H9 (cell line): ENCODE measurements at places on chromosomes 5 and 9. TPM values are rescaled to one million over a fixed set of nuclear protein-coding genes. Genes with fewer than 3 reads are reported as not detected.

LRRC8A gene
- 76.0 and 79.2 TPM in 2 replicates for total RNA-seq

GABRA1 gene
- total RNA-seq: not detected in 2 replicates

DNA sequence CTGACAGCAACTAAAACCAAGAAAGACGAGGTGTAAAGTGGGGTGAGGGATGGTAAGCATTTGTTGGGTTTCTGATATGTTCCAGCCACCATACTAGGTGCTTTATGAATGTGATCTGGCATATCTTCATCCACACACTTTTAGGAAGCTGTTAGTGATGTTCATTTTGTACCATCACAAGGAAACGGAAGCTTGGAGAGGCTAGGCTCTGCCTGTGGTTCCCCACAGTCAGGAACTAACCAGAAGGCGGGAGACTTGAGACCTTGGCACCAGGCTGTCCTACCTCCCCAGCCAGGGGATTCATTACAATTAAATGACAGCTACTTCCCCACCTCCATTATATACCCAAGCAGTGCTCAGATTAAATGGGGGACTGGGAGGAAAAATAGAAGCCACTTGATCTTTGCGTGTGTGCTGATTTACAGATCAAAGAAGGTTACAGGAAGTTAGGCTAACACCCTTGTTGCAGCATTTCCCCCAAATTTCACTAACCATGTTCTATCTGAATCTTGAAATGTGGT lies 43.0 kb downstream of the SFXN1 start:
- no peak for DNase-seq

- DNase-seq: no peak
Measured at GRCh38 chr5:109324931-109325330, 84.8 kb downstream of the PJA2 start.

DNA sequence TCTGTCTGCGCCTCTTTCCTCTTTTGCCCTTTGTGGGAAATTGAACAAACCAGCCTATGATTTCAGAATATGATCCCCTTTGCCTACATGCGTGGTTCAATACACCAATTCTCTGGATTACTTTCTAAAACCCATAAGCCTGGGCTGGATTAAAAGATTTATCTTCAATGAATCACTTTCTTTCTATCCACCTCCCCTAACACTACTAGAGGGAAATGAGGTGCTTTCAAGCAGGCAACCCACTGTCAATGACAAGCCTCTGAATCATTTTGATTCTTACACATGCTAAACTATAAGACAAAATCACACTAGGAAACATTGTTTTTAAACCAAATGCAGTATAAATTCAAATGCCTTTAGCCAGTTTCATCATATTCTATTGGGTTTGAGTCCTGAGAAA lies 257.5 kb downstream of the AGTPBP1 start:
- DNase-seq: no peak

DNA sequence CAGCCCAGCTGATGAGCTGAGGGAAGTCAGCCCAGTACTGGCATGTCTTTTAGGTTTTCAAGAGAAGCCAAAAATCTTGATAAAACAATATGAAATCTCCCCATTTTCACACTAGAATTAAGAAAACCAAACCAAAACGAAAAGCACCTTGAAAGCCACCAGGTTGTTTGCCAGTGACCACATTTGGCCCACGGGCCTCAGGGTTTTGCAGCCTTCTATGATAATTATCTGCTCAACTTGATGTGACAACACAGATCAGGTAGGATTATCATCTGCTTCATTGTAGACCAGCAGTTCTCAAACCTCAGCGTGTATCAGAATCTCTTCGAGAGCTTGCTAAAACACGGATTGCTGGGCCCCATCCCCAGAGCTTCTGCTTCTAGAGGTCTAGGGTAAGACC lies 101.4 kb downstream of the GALNT10 start:
- DNase-seq: no peak

GPR150 gene
- total RNA-seq: 0.11 TPM in 1 of 2 replicates, not detected in the other
